ENCODE measurements at places on chromosomes 12 and 14. TPM values are rescaled to one million over a fixed set of nuclear protein-coding genes. Genes with fewer than 3 reads are reported as not detected.

- no peaks in the 10 kb centered on the region for H3K27me3 ChIP-seq
- DNase-seq: peak; percentile 38
These were observed 3.7 kb downstream of the KERA start for GRCh38 chr12:91053951-91054715.

Gene PIK3C2G
- 7.1 TPM for total RNA-seq

- peak overlapping the region; percentile 43 for H3K27ac ChIP-seq
- H3K27me3 ChIP-seq: no peaks in the 10 kb centered on the region
- peaks cover 7% of the 10 kb centered on the region for H3K4me1 ChIP-seq
- H3K36me3 ChIP-seq: no peaks in the 10 kb centered on the region
These were observed 20.7 kb downstream of the TSPAN9 start for GRCh38 chr12:3097836-3098235.

Gene AMN
- 169 TPM for total RNA-seq

DNA sequence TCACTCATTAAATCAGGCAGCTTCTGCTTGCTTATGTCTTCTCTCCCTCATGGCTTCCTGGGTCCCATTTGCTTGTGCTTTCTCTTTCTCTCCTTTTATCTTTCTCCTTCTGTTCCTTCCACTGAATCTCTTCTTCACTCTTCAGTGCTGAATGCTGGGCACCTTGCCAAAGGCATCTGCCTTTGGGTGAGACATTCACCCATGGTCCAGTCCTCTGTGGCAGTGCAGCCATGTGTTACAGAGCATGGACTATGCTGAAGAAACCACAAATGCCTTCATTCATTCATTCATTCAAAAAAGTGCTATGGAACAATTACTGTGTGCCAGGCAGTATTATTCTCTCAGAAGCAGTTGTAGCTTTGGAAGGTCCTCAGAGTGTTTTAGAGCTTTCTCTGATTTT lies 344.4 kb upstream of the STXBP6 start:
- H3K36me3 ChIP-seq: no peaks in the 10 kb centered on the region
- H3K4me3 ChIP-seq: no peak overlapping the region
- DNase-seq: no peak
- no peak overlapping the region for H3K27ac ChIP-seq
- H3K4me1 ChIP-seq: no peaks in the 10 kb centered on the region

Gene SLC5A8
- total RNA-seq: not detected

- no peak overlapping the region for H3K4me3 ChIP-seq
- H3K36me3 ChIP-seq: no peaks in the 10 kb centered on the region
- peaks cover 16% of the 10 kb centered on the region for H3K4me1 ChIP-seq
- no peak overlapping the region for H3K27ac ChIP-seq
These were observed 336.8 kb upstream of the RGS6 start for GRCh38 chr14:71595441-71595840.

DNA sequence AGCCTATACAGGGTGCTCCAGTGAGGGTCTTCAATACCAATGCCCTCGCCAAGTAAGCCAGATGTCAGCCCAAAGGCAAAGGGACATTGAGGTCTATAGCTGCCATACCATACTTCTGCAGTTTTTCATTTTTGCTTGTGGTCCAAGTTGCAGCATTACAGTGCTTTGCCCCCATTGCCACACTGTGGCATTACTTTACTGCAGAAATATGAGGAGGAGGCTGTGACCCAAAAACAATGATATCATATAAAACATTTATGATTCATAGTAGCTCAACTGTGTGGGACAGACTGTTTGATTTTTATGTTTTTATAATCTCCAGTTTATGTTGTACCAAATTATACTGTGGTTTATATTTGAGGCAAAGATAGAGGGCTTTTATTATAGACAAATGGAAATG lies 64.1 kb downstream of the KIAA0586 start:
- no peaks in the 10 kb centered on the region for H3K27me3 ChIP-seq
- H3K27ac ChIP-seq: no peak overlapping the region
- no peaks in the 10 kb centered on the region for H3K36me3 ChIP-seq
- H3K4me1 ChIP-seq: no peaks in the 10 kb centered on the region
- no peak for DNase-seq

DNA sequence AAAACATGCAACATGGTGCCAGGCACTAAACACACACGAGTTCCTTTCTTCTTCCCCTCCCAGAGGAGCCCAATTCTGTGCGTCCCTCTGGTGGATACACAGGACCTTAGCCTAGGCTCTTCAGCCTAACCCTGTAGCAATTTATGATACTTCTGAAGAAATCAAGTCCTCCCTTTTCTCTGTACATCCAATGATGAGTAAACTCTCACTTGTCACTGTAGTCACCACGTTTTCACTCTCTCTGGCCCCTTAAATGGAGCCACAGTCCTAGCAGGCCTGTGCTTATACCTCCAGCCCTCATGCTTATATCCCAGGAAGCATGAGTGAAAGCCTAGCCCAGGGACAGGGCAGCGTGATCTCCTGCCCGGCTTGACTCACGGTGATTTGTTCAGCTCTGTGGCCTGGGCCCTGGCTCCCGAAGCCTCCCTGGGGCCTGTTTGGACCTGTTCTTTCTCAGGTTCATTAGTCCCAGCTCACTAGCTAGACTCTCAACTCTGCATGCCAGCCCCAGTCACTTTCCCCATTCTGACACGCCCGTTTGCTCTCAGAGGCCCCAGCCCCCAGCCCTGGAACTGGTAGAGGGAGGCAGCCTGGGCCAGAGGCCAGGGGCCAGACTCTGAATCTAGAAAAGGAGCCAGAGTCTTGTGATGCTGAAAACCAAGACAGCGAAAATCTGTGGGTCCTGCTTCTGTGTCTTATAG lies 24.1 kb upstream of the PLEKHG3 start:
- H3K4me1 ChIP-seq: peaks cover 36% of the 10 kb centered on the region
- peak; percentile 60 for DNase-seq
- no peaks in the 10 kb centered on the region for H3K27me3 ChIP-seq
- no peak overlapping the region for H3K4me3 ChIP-seq

Gene MANSC1
- 14.0 TPM for total RNA-seq

Gene LARP4
- 48.7 TPM for total RNA-seq

DNA sequence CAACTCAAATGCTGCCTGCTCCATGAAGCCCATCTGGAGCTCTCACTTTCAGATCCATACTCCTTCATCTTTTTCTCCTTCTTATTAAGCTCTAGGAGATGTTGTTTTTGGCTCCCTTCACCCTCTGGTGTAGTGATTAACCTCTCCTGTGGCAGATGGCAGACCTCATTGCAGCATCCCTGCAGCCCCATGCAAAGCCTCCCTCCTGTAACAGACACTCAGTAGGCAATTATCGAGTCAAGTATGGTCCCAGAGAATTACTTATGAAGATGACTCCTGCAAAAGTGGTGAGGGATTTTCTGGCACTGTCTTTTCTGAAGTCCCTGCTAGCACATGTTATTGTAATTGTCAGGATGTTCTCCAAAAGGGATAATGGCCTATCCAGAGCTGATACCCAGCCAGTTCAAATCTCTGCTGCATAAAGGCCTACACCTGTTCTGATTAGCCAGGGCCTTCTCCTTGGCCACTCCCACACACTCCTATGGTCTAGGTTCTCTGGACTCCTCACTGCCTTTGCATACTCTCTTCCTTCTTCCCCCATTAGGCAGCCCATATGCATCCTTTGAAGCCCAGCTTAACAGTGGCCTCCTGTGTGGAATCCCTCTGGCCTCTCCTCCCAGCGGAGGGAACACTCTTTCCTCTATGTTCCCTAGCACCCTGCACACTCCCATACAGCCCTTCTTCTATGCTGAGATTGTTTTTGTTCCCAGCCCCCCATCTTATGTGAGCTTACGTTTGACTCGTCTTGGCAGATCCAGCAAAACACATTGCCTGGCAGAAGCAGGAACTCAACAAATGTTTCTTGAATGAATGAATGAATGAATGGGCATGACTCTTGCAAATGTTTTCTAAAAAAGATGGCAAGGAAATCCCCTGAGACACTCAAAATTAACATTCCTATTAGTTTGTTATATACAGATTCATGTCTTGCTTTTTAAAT lies 43.9 kb upstream of the MDM1 start:
- H3K27ac ChIP-seq: no peak overlapping the region
- H3K4me3 ChIP-seq: no peak overlapping the region
- no peak for DNase-seq
- H3K4me1 ChIP-seq: peaks cover 14% of the 10 kb centered on the region

GRCh38 chr12:132351751-132352495 lies 22.5 kb upstream of the GALNT9 start:
- DNase-seq: no peak
- H3K4me1 ChIP-seq: no peaks in the 10 kb centered on the region
- no peaks in the 10 kb centered on the region for H3K36me3 ChIP-seq
- peaks cover 7% of the 10 kb centered on the region for H3K27me3 ChIP-seq
- no peak overlapping the region for H3K4me3 ChIP-seq
